ENCODE measurements at places on chromosomes 2 and 18.

DNA sequence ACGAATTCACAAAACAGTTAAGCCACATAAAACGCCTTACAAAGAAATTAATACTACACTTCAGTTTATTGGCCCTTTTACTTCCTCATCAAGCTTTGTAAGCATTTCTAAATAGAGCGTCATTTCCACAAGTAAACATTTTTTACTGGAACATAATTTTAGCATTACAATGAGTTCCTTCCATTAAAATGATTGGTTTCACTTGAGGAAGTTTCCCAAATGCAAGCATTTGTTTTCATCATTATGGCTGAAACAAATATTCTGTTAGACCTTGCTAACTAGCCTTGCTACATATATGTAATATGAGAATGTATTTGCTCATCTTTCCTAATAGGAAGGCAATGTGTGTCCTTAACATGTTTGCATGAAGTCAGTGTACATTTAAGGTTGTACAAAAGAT is 579.1 kb downstream of the IRS1 start:
- DNase-seq: no peak

DNA sequence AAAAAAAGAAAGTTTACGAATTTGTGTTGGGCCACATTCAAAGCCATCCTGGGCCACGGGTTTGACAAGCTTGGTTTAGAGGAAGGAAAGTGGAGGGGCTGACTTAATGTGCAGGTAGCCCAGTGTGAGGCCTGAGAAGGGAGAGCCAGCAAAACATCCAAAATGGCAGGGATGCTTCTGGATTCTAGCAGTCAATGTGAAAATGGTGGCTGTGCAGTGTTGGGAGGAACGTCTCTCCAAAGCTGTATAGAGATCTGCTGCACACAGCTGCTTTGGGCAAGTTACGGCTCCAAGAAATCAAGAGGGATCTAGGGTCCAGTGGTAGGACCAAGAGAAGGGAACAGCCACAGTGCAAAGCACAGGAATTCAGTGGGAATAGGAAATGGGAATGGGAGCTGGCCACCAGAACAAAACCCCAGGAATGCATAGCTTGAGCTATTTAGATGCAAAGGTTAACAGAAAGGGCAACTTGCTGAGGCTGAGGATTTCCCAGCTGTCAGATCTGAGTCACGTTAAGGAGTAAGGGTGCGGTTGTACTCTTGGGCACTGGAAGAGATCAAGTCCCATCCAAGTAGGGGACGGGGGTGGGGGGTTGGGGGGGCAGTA is 70.6 kb downstream of the B3GNT2 start:
- DNase-seq: no peak

DNA sequence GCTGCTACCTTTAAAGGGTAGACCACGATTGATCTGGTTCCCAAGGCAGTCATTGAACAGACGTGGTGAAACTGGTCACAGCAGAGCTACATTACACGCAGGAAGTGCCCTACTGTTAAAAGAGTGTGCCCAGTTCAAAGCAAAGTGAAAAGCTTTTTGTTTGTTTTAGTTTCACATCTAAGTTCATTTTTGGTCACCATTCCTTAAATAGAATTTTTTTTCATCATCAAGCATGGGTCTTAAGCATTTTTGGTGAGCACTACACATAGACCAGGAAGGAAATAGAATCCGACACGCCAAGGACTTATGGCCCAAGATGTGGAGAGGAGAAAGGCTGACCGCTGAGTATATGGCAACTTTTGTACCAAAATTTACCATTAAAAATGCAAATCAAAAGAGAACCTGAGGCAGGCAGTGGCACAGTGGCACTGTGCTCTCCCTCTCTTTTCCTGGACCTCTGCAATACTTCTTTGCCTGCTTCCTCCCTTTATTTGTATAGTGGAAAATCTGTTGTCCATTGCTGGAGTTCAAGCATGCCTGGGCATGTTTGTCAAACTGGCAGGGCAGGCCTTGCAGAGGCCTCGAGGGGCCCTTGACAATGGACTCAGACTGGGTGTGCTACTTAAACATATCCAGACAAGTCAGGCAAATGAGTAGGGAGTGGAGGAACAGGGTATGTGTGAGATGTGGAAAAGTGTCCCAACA is 42.6 kb upstream of the HNRNPA3 start:
- DNase-seq: peak; percentile 93

DNA sequence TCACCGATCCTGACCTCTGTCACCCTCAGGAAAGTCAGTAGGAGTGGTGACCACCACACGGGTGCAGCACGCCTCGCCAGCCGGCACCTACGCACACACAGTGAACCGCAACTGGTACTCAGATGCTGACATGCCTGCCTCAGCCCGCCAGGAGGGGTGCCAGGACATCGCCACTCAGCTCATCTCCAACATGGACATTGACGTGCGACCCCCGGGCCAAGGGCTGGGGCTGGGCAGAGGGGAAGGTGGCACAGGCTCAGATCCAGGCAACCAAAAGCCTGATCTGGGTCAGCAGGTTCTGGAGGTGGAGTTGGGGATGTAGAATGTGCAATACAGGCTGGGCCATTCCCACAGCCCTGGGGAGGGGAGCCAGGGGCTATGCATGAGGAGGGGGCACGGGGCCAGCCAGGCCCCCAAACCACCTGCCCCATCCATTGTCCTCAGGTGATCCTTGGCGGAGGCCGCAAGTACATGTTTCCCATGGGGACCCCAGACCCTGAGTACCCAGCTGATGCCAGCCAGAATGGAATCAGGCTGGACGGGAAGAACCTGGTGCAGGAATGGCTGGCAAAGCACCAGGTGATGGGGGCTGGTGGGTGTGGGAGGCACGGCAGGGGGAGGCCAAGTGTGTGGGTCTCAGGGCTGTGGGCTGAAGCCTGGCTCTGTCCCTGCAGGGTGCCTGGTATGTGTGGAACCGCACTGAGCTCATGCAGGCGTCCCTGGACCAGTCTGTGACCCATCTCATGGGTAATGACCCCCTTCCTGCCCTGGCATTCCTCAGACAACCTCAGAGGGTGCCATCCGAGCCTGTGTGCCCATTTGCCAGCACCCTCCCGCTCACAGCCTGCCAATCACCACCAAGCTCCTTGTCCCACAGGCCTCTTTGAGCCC is 1.4 kb downstream of the ALPI start:
- no peak for DNase-seq

GRCh38 chr18:7002107-7002506 is 115.5 kb downstream of the LAMA1 start:
- peak; percentile 73 for DNase-seq

GRCh38 chr18:73980289-73980979 is 167.2 kb downstream of the FBXO15 start:
- DNase-seq: no peak

DNA sequence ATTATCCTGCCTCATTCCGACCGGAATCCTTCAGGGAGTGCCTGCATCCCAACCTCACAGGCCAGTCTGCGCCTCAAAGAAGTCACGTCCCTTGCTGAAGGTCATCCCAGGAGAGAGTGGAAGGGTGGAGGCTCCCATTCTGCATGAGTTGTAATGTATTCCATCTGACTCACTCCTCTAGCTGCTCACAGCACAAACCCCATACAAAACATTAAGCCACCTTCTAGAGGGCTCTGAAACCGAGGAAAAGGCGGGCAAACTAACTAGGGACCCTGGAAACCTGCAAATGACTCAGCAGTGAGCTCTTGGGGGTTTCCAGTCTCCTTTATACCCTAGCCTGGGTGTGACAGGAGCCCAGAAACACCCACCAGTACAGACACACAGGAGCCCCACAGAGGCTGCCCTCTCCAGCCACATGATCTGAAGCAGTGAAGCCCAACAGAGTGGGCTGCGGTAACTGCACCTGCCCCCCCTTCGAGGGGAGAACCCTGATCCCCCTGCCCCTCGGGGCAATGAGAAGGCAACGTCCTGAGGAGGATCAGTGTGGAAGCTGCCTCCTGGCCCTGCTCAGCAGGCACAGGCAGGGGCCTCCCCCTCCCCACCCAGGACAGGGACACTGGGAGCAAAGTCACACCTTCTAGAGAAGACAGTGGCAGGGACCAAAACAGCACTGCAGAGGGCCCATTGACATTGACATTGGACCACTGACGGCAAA is 69.3 kb upstream of the SNTG2 start:
- DNase-seq: no peak

DNA sequence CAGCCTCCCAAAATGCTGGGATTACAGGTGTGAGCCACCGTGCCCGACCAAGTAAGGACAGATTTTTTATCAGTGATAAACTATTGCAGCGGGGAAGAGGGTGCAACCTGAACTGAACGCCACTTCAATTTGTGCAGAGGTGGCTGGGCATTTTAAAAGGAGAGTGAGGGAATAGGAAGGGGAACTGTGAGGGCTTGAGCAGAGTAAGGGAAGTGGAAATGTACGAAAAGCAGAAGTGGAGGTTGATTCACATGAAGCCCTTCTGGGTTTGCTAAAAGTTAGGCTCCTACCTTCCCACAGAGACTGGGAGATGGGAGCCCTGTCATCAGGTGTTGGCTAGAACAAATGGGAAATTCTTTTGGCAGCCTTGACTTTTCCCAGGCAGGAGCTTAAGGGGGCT is 6.1 kb downstream of the STK11IP start:
- no peak for DNase-seq

GRCh38 chr2:38712871-38713270 is 38.3 kb downstream of the SRSF7 start:
- no peak for DNase-seq

DNA sequence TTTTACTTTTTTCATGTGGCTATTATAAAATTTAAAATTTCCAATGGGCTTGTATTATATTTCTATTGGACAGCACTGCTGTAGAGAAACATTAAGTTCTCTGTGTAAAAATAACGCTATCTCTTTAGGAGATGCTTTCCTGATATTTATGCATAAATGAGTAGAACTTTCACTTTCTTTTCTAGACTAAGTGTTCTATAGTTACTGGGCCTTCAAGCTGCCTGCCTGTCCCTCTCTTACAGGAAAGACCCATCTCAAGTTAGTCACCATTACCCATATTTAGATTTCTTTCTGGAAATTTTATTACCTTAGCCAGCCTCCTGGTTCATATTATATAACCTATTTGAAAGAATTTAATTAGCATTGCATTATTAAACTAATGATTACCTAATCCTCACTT is 4.8 kb downstream of the ITGA4 start:
- no peak for DNase-seq

GRCh38 chr2:224433442-224433841 is 31.5 kb upstream of the FAM124B start:
- DNase-seq: no peak

DNA sequence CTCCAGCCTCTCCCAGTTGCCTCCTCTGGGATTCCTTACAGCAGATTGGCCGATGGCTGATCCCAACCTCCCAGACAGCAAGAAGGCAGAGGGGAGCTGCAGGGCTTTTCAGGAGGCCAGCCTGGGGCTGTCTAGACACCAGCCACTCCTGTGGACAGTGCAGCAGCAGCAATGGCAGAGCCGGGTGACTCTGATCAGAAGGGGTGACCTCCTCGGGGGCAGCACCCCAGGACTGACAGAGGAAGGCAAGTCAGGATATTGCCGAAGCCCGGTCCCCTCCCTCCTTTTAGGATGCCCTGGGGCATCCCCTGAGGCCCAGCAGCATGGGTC is 84.5 kb downstream of the INHBB start:
- no peak for DNase-seq

DNA sequence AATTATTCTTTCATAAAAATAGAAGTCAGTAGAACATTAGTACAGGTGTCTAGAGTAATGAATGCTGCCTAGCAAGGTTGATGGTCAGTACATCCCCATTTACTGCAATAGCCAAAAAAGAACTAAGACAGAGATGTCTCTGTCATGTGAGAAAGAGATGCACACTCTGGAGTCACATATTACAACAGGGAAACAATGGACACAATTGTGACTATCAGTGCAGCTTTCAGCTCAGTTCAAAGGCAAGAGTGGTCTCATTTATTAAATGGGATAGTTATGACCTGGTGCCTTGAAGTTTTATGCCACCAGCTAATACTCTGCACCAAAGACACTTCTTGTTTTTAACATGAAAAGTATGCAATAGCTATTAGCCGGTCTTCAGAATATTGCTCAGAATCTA is 194.9 kb upstream of the CHAC2 start:
- no peak for DNase-seq

DNA sequence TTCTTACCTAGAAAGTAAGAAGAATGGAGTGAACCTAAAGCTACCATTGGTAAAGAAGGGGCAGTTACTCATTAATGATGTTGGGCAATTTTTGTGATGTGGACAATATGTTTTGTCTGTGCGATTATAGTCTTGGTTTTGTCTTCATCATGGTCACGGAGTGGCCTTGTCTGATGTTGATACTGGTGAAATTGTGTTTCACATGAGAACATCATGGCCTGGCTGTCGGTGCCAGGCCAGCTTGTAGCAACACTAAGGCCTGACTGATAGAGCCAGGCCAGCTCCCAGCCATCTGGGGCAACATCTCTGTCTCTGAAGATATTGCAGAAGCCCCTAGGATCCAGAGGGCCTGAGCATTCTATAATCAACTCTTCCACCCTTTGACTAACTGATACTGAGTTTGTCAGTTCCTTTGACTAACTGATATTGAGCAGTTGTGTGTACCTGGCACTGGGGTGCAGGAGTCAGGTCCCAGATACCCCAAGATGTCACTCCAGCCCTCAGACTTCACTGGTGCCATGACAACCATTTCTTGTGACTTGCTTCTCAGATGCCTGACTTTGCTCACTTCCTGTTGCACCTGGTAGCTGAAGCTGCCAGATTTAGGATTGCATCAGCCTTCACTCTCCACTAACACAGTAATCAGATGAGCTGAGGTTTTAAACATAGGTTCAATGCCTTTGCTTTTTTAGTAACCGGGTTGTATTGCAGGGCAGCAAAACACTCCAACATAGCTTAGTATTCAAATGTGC is 62.5 kb downstream of the RPIA start:
- peak; percentile 66 for DNase-seq

DNA sequence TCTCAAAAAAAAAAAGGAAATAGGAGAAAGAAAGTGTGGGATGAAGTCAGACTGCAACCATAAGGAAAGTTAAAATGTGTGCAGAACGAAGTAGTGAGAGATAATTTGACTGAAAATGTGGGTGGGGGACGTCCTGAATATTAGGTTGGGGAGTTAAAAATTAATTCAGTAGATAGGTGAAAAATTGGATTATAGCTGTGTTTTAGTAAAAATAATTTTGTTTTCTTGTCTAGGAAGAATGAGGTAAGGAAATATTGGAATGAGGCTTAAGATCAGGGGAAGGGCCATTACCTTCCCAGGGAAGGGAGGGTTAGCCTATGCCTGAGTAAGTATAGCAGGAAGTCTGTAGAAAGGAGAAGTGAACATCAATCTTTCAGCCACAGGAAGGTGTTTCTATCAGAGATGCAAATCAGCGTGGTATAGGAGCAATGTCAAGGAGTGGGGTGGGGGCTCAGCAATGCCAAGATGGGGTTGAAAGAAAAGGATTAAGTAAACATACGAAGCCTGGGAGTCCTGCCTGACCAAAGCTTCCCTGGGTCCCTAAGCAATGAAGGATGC is 250.9 kb downstream of the PIEZO2 start:
- no peak for DNase-seq

GRCh38 chr2:156538083-156538504 is 101.9 kb downstream of the GPD2 start:
- no peak for DNase-seq

DNA sequence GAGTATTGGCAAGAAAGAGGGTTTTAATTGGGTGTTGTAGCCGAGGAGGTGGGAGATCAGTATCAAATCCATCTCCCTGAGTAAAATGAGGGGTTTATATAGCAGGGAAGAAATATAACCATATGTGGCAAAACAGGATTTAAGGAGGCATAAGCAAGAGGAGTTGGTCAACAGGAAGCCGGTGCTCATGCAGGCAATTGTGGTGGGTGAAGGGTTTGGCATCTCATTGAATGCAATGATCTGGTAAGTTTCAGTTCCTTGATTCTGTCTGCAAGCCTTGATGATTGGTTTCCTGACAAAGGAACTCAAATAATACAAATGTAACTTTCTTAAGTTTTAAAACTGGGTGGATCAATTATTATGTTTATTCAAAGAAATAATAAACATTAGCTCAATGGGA is 564.4 kb upstream of the LINC00305 start:
- DNase-seq: no peak

- no peak for DNase-seq
Observed at GRCh38 chr2:60836491-60836890, 44.9 kb upstream of the REL start.
